ENCODE measurements at places on chromosomes 6 and 20.

- DNase-seq: peak; percentile 10
Measured at GRCh38 chr6:71510057-71510713, 221.6 kb downstream of the OGFRL1 start.

DNA sequence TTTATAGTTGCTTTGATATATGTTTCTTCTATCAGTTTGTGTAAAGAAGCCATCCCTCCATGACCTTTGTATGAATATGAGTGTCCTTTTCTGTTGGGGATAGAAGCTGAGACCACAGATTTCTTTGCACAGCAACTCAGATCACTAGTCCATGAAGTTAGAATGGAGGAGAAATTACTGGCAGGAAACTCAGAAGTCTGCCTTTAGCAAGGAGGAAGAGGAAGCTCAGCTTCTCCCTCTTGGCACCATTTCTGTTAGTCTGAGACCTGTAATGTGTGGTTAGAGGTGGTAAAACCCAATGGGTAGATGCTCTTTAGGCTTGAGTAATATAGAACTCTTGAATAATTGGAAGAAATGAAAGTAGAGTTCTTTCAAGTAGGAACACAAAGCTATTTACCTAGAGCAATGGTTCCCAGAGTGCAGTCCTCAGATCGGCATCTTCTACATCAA is 995.3 kb upstream of the FLRT3 start:
- DNase-seq: no peak

DNA sequence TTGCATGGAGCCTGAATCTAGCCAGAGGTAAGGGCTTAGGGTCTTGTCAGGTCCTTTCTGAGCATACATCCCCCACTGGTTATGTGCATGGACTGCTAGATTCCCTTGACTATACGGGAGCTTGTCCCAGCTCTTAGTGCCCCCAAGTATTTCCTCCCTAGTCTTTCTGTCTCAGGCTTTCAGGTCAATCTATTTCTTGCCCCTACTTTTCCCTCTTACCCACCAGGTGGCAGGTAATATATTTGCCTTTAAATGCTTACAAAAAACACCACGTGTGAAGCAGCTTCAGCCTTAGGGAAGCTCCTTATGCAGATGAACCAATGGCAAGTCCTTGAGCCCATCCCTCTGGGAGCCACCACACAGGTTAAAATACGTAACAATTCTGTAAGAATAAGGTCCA is 454.2 kb downstream of the GRIK2 start:
- no peak for DNase-seq

GRCh38 chr6:162940426-162940825 is 212.7 kb downstream of the PACRG start:
- no peak for DNase-seq

- DNase-seq: no peak
Measured at GRCh38 chr6:135202836-135203235, 21.7 kb downstream of the MYB start.

DNA sequence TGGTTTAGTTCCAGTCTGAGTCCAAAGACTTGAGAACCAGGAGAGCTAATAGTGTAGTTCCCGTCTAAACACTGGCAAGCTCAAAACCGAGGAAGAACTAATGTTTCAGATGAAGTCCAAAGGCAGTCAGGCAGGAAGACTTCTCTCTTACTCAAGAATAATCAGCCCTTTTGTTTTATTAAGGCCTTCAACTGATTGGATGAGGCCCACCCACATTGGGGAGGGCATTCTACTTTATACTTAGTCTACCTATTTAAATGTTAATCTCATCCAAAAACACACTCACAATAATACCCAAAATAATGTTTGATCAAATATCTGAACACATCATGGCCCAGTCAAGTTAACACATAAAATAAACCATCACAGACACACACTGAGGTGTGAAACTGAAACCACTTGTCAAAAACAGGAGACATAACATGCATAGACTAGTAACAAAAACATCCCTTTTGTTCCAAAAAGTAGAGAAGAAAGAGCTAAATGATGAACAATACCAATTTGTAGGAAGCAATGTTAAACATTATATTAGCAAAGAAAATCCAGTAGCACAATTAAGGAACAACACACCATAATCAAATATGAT is 50.2 kb upstream of the SENP6 start:
- DNase-seq: no peak
